ENCODE measurements at places on chromosomes 12 and 14.

- DNase-seq: no peak
- H3K36me3 ChIP-seq: peaks cover 20% of the 10 kb centered on the region
- H3K4me3 ChIP-seq: no peak overlapping the region
- no peak overlapping the region for H3K27ac ChIP-seq
- no peaks in the 10 kb centered on the region for H3K4me1 ChIP-seq
Observed at GRCh38 chr14:64419003-64419402, 30.9 kb downstream of the MTHFD1 start.

GRCh38 chr14:85319101-85319500 lies 210.8 kb upstream of the FLRT2 start:
- no peaks in the 10 kb centered on the region for H3K27me3 ChIP-seq
- no peak overlapping the region for H3K4me3 ChIP-seq
- H3K4me1 ChIP-seq: no peaks in the 10 kb centered on the region
- no peak for DNase-seq

GRCh38 chr12:62522984-62523383 lies 56.4 kb downstream of the MON2 start:
- H3K4me3 ChIP-seq: no peak overlapping the region
- DNase-seq: no peak
- no peaks in the 10 kb centered on the region for H3K27me3 ChIP-seq

DNA sequence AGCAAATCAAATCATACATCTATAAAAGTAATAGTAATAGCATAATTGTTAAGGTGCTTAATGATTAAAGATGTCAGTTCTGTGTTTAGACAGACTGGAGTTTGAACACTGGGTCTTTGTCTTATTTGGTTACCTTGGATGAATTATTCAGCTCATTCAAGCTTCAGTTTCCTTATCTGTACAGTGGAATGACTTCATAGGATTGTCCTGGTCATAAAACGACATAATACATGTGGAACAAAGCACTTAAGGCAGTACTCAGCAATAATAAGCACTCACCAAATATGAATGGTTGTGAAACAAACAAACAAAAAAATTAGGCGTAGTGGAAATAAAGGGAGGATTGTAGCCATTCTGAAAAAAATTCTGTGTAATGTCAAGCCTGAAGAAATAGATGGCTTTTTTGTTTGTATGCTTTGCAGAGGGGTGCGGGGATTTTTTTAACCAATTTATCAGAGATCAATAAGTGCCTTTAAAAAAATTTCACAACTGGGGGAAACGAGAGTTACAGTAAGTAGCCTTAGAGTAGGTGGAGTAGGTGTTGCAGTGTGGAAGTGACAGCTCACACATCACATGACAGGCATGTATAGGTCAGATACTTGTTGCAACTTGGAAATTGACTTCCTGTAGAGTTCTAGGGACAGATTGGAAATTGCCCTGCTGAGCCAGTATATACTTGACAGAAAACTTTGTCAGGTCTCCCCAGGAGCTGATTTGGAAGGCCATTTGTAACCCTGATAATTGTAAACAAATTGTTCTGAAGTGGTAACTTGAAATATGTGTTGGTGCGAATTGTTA lies 157.7 kb downstream of the SLC15A5 start:
- H3K4me1 ChIP-seq: no peaks in the 10 kb centered on the region
- no peak overlapping the region for H3K27ac ChIP-seq
- no peaks in the 10 kb centered on the region for H3K27me3 ChIP-seq
- no peaks in the 10 kb centered on the region for H3K36me3 ChIP-seq
- no peak for DNase-seq

GRCh38 chr12:45336331-45336730 lies 120.4 kb downstream of the ANO6 start:
- no peak overlapping the region for H3K4me3 ChIP-seq
- H3K27ac ChIP-seq: no peak overlapping the region
- H3K36me3 ChIP-seq: no peaks in the 10 kb centered on the region
- DNase-seq: no peak
- H3K27me3 ChIP-seq: no peaks in the 10 kb centered on the region

DNA sequence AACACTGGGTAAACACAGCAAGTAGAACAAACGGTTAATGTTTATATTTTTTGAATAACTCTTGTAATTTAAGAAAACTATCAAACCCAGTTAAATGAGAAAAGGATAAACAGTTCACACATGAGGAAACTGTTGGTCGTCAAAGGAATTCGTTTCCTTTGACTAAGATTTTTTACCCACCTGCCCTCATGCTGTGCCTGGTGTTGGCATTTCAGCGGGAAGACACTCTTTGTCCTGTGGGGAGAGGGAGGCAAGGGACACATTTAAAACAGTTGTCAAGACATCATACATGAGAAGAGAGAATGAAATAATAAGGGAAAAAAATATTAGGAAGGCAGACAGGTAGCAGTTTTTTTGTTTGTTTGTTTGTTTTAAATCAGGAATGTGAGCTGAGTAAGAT lies 70.5 kb downstream of the BHLHE41 start:
- H3K27ac ChIP-seq: no peak overlapping the region
- H3K4me3 ChIP-seq: no peak overlapping the region
- peaks cover 9% of the 10 kb centered on the region for H3K27me3 ChIP-seq
- H3K36me3 ChIP-seq: no peaks in the 10 kb centered on the region
- no peaks in the 10 kb centered on the region for H3K4me1 ChIP-seq
- no peak for DNase-seq

DNA sequence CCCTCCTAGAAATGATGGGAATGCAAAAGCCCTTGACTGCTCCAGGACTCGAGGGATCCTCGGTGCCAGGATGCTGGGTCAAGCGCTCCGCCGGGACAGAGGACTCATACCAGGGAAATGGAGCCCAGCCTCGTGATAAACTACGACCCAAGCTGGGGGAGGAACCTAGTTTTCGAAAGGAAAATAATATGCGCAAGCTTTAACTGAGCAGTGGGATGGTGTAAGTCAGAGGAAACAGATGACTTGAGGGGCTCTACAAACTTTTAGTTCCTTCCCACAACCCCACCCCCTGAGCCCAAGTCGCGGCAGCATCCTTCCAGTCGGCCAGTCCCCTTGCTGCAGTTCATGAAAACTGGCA lies 654 bp upstream of the SUPT16H start:
- peak overlapping the region; percentile 98 for H3K27ac ChIP-seq
- DNase-seq: no peak
- H3K4me3 ChIP-seq: peak overlapping the region; percentile 94
- H3K4me1 ChIP-seq: peaks cover 28% of the 10 kb centered on the region

DNA sequence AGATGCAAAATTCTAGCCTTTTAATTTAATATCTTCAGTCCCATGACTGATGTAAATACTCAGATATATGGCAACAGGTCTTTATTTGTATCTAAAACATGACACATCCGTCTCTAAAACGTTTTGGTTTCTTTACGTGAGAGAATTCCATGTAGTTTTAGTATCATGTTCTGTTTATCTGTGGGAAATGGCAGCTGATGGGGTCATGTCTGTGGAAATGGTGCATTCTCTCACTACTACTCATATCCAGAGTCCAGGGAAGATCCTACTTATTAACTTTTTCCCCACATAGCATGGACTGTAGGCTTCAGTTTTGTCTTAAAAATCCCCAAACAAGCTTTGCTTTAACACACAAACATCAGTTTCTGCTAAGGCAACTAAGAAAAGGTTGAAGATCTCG lies 53.8 kb downstream of the SPTLC2 start:
- DNase-seq: no peak
- peaks cover 6% of the 10 kb centered on the region for H3K4me1 ChIP-seq
- no peak overlapping the region for H3K27ac ChIP-seq
- no peaks in the 10 kb centered on the region for H3K27me3 ChIP-seq
- H3K4me3 ChIP-seq: no peak overlapping the region
- H3K36me3 ChIP-seq: peaks cover 36% of the 10 kb centered on the region

- H3K36me3 ChIP-seq: peaks cover 29% of the 10 kb centered on the region
- H3K4me1 ChIP-seq: peaks cover 32% of the 10 kb centered on the region
- no peaks in the 10 kb centered on the region for H3K27me3 ChIP-seq
- H3K4me3 ChIP-seq: no peak overlapping the region
Observed at GRCh38 chr14:65071544-65071943, 30.8 kb downstream of the MAX start.

GRCh38 chr14:68576031-68576430 lies 216.8 kb downstream of the ZFP36L1 start:
- peaks cover 4% of the 10 kb centered on the region for H3K4me1 ChIP-seq
- no peak for DNase-seq
- H3K27ac ChIP-seq: no peak overlapping the region
- no peaks in the 10 kb centered on the region for H3K27me3 ChIP-seq

- peaks cover 8% of the 10 kb centered on the region for H3K27me3 ChIP-seq
- H3K36me3 ChIP-seq: no peaks in the 10 kb centered on the region
- H3K4me1 ChIP-seq: no peaks in the 10 kb centered on the region
- H3K4me3 ChIP-seq: no peak overlapping the region
- no peak overlapping the region for H3K27ac ChIP-seq
Observed at GRCh38 chr14:61106271-61106958, 125.4 kb downstream of the SLC38A6 start.

DNA sequence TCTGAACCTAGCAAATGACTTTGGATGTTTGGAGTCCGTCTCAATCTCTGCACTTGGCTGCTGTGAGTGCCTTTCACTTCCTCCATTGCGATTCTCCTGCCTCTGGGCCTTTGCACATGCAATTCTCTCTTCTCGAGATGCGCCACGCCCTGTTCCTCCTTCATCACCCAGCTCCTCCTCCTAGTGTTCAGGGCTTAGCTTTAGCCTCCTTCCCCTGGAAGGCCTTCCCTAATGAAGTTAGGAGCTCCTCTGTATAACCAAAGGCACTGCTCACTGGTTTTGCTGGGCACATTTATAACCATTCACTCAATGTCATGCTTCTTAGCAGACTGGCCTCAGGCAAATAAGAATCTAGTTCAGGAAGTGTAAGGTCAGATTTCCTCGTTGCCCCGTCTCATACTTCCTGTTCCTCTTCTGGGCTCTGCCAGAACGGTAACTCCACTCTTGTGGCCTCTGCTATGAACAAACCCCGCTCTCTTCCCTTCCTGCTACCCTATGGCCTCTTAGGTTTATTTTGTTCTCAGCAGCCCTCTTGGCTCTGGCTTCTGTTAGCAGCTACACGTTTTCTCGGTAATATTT lies 171.4 kb downstream of the CRADD start:
- no peak for DNase-seq
- H3K4me1 ChIP-seq: peaks cover 28% of the 10 kb centered on the region
- no peak overlapping the region for H3K4me3 ChIP-seq
- no peaks in the 10 kb centered on the region for H3K27me3 ChIP-seq

DNA sequence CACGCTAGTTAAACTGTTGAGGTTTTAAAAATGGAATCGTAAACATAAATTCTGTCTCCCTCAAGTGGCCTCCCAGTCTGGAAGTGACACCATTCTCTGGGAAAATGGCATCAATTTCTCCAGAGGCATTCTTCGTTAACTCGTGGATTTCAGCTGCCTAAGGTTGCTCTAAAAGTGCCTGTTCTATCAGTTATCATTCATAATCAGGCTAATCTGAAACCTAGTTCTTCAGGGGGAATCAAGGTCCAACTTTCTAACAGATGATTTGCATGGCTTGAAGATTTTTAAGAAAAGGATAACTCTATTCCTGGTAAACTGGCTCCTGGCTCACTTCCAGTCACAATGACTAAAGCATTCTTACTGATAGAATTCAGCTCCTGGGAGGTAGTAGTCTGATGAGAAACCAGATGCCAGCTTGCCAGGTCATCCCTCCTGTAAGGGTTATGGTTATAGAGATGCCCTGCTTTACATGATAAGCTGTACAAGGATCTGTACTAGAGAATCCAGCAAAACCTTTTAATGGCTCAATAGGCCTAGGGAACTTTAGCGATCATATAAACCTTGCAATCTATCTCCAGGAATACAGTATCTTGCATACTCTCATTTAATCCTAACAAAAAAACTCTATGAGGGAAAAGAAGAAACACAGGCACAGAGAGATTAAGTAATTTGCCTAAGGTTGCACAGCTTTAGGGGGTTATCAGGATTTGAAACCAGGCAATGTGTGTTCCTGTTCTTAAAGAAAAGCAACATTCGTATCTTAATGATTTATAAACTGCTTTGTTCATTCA lies 1.5 kb downstream of the L3HYPDH start:
- H3K27me3 ChIP-seq: no peaks in the 10 kb centered on the region
- H3K4me1 ChIP-seq: peaks cover 40% of the 10 kb centered on the region
- no peak for DNase-seq
- H3K4me3 ChIP-seq: peak overlapping the region; percentile 88
- H3K36me3 ChIP-seq: peaks cover 7% of the 10 kb centered on the region

GRCh38 chr14:77322250-77322902 lies 1.5 kb downstream of the GSTZ1 start:
- peaks cover 6% of the 10 kb centered on the region for H3K36me3 ChIP-seq
- no peaks in the 10 kb centered on the region for H3K27me3 ChIP-seq
- no peak for DNase-seq
- peak overlapping the region; percentile 96 for H3K27ac ChIP-seq

GRCh38 chr12:127903146-127903545 lies 363.8 kb upstream of the TMEM132C start:
- no peaks in the 10 kb centered on the region for H3K27me3 ChIP-seq
- no peaks in the 10 kb centered on the region for H3K4me1 ChIP-seq
- no peak for DNase-seq
- H3K4me3 ChIP-seq: no peak overlapping the region

DNA sequence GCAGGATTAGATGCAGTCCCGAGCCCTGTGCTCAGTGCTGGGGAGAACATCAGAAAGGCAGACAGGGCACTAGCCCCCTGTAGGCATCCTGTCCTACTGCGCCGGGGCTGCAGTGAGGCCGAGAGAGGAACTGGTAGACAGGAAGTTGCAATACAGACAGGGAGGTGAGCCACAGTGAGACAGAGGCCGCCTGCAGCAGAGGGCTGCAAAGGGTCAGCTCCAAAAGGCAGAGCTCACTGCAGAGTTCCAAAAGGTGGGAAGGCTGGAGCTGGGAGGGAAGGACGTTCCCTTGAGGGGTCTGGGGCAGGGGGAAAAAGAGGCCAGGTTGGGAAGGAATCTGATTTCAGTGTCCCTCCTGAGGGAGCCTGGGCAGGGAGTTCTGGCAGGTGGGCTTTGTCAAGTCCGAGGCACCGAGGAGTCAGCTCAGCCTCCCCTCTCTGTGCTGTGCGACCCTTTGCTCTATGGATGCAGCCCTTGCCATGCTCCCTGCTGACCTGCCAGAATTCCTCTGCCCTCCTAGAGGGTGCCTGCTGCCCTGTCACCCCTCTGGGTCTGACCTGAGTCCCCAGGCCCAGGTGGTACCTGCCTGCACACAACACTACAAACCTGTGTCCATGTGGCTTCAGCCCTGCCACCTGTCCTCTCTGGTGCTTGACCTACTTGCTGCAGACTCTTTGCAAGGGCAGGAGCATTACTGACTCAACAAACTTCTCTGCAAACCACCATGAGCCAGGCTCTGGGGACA lies 63.5 kb downstream of the PRMT8 start:
- no peak for DNase-seq
- no peaks in the 10 kb centered on the region for H3K4me1 ChIP-seq

DNA sequence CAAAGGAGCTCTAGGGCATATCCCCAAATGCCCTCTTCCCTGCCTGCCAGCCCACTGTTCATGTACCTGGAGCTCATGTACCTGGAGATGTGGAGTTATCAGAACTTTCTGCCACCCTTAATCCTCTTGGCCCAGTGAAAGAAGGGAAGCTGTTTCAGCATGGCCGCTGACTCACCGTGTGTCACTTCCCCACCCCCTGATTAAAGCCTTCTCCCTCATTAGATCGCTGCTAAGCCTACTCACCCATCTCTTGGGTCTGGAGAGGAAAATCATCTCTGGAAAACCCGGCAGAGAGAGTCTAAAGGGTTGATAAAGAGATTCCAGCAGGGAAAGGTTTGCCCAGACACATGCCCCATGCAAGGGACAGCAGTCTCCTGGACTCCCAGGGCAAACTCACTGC lies 4.5 kb upstream of the LTBP2 start:
- DNase-seq: no peak
- H3K27me3 ChIP-seq: no peaks in the 10 kb centered on the region
- H3K4me1 ChIP-seq: peaks cover 76% of the 10 kb centered on the region
- H3K4me3 ChIP-seq: no peak overlapping the region
- H3K36me3 ChIP-seq: peaks cover 21% of the 10 kb centered on the region

GRCh38 chr12:26465419-26466097 lies 270.2 kb downstream of the SSPN start:
- peaks cover 2% of the 10 kb centered on the region for H3K36me3 ChIP-seq
- no peak overlapping the region for H3K27ac ChIP-seq
- H3K27me3 ChIP-seq: no peaks in the 10 kb centered on the region
- H3K4me1 ChIP-seq: no peaks in the 10 kb centered on the region
